ENCODE measurements at places on chromosomes 6 and 20.
A peak's percentile ranks its signal among the peaks of the same experiment; 100 is the strongest.

GRCh38 chr6:170035901-170036304 lies 255.0 kb downstream of the DLL1 start:
- DNase-seq = no peak

DNA sequence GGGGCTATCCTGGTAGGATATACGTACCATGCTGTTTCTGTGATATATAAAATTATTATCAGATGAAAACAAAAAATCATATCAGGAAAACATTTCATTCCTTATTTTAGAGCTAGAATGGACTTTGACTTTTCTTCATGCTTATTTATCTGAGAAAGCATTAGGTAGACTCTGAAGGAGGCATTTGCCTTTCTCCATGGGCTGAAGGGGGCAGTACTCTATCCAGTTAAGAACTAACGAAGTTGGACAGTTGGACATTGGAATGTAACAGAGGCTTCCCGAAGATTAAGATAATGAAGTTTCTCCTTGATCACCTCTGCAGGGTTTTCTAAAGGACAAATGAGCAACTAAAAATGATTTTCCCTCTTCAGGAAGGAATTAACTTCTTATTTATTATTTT lies 233.9 kb downstream of the SAMD5 start:
- no peak for DNase-seq

- DNase-seq = no peak
These were observed 4.6 kb upstream of the BICRAL start for GRCh38 chr6:42777126-42777822.

GRCh38 chr6:133609415-133610226 lies 279.3 kb upstream of the TCF21 start:
- peak; percentile 27 for DNase-seq

DNA sequence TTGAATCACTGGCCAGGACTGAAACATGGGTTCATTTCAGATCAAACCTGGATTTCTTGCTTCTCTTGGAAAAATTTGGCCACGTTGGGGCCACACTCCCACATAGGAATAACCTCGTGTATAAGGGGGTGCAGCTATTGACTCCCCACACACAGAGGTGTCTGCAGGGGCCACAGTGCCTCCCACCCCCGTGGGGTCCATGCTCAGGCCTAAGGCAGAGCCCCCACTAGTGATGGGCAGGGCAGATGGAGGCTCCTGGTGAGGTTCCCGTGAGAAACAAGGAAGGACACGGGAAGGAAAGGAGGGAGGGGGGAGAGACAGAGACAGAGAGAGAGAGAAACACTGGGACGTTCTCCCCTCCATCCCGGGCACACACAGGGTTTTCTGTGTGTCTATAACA lies 230.5 kb downstream of the ERMARD start:
- DNase-seq = no peak

- DNase-seq = peak; percentile 82
These were observed 23.6 kb downstream of the FOXQ1 start for GRCh38 chr6:1335367-1336037.

GRCh38 chr6:41637194-41638001 lies 870 bp upstream of the MDFI start:
- DNase-seq = no peak

GRCh38 chr6:134177753-134178160 lies 125.3 kb upstream of the SLC2A12 start:
- DNase-seq = peak; percentile 55

DNA sequence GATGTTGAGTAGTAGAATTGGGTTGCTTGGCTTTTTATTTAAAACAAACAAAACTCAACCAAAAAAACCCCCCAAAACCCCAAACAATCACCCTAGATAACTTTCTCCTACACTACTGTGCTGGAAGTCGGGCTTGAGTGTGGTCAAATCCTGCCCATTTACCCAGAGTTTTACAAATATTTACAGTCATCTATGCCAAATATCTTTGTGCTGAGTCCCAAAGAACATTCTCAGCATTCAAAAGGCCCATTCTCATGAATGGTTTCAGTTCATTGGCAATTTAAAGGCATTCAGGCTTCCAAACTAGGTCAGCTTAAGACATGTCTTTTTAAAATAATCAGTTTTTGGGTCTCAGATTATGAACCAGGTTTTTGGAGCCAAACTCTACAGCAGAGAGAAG lies 1.8 kb downstream of the RNF144B start:
- DNase-seq = no peak

- peak; percentile 35 for DNase-seq
These were observed 11.3 kb downstream of the ZHX3 start for GRCh38 chr20:41306061-41306727.

Measured in MV-4-11 (cell line).